ENCODE measurements at places on chromosomes 5 and 9.

DNA sequence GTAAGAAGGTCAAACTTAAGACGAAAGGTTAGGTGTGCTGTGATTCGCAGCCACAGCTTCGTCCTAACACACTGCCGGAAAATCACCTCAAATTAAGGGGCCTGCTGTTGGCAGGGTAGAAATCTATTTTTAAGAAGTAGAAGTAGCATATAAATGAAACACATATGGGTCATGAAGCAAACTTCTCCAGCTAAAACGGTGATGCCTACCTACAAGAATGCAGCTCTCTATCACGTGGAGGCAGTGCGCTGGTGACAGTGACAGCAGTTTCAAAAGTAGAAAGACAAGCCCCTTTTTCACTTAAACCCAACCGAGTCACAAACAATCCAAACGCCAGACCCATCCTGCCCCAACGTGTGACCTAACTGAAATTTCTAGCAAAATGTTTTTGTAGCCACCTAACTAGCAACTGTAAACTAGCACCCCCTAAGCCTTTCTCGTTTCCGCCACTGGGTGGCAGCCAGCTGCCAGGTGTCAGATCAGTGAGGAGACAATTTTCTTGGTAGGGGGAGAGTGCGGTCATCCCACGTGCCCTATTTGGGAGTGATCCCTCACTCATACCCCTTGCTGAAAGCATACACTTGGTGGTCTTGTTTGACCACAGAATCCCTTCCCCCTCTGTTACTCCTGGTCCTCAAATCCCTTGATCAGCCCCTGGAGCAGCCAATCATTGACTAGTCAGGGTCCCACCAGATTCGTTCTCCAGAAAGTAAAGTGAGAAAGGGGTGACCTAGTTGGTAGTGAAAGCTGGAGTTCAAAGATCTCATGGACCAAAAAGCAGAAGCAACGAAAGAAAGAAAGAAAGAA, 71.8 kb upstream of the MAMDC2 start:
- no peak overlapping the region for H3K27ac ChIP-seq
- H3K36me3 ChIP-seq = no peaks in the 10 kb centered on the region
- no peaks in the 10 kb centered on the region for H3K4me1 ChIP-seq
- ATAC-seq = peak; percentile 78
- H3K4me3 ChIP-seq = no peak overlapping the region

DNA sequence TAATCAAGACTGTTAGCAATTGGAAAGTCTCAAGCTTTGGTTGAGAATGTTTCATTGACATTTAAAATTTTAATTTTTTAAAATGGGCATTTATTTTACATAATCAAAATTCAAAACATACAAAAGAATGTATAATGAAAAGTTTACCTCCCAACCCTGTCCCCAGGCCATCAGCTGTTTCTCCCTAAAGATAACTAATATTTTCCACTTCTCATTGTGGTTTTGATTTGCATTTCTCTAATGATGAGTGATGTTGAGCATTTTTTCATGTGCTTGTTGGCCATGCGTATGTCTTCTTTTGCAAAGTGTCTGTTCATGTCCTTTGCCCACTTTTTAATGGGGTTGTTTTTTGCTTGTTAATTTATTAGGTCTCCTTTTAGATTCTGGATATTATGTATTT, 11.4 kb upstream of the MACIR start:
- no peak for ATAC-seq
- H3K4me3 ChIP-seq = no peak overlapping the region
- no peak overlapping the region for H3K27ac ChIP-seq
- H3K27me3 ChIP-seq = no peaks in the 10 kb centered on the region

- peak overlapping the region; percentile 19 for H3K4me3 ChIP-seq
- no peak for ATAC-seq
- H3K4me1 ChIP-seq = no peaks in the 10 kb centered on the region
- H3K27ac ChIP-seq = peak overlapping the region; percentile 41
- peaks cover 10% of the 10 kb centered on the region for H3K27me3 ChIP-seq
Measured at GRCh38 chr9:216866-217265, 2.2 kb downstream of the DOCK8 start.

GRCh38 chr9:92527832-92528521, 7.8 kb downstream of the ECM2 start:
- no peaks in the 10 kb centered on the region for H3K27me3 ChIP-seq
- no peak overlapping the region for H3K27ac ChIP-seq
- no peaks in the 10 kb centered on the region for H3K4me1 ChIP-seq
- H3K4me3 ChIP-seq = no peak overlapping the region

GRCh38 chr9:114141553-114142402, 13.6 kb upstream of the COL27A1 start:
- peaks cover 21% of the 10 kb centered on the region for H3K27me3 ChIP-seq
- no peak for ATAC-seq

DNA sequence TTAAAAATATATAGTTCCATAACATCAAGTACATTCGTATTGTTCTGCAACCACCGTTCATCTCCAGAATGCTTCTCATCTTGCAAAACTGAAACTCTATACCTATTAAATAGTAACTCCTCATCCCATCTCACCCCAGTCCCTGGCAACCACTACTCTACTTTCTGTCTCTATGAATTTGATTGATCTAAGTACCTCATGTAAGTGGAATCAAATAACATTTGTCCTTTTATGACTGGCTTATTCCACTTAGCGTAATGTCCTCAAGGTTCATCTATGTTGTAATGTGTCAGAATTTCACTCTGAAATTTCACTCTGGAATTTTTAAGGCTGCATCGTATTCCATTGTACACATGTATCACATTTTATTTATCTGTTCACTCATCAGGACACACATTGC, 132.1 kb upstream of the RUSC2 start:
- H3K27me3 ChIP-seq = no peaks in the 10 kb centered on the region
- H3K4me3 ChIP-seq = no peak overlapping the region
- H3K4me1 ChIP-seq = no peaks in the 10 kb centered on the region

- no peak overlapping the region for H3K27ac ChIP-seq
- peaks cover 29% of the 10 kb centered on the region for H3K4me1 ChIP-seq
- peaks cover 7% of the 10 kb centered on the region for H3K36me3 ChIP-seq
Measured at GRCh38 chr5:139399501-139400121, 4.3 kb downstream of the SPATA24 start.

- no peak overlapping the region for H3K4me3 ChIP-seq
- no peaks in the 10 kb centered on the region for H3K36me3 ChIP-seq
- no peak for ATAC-seq
- peaks cover 30% of the 10 kb centered on the region for H3K4me1 ChIP-seq
Measured at GRCh38 chr9:110995420-110996340, 42.6 kb downstream of the LPAR1 start.

- H3K4me1 ChIP-seq = peaks cover 22% of the 10 kb centered on the region
- no peaks in the 10 kb centered on the region for H3K27me3 ChIP-seq
- no peaks in the 10 kb centered on the region for H3K36me3 ChIP-seq
Measured at GRCh38 chr5:143243103-143243502, 160.4 kb downstream of the NR3C1 start.

DNA sequence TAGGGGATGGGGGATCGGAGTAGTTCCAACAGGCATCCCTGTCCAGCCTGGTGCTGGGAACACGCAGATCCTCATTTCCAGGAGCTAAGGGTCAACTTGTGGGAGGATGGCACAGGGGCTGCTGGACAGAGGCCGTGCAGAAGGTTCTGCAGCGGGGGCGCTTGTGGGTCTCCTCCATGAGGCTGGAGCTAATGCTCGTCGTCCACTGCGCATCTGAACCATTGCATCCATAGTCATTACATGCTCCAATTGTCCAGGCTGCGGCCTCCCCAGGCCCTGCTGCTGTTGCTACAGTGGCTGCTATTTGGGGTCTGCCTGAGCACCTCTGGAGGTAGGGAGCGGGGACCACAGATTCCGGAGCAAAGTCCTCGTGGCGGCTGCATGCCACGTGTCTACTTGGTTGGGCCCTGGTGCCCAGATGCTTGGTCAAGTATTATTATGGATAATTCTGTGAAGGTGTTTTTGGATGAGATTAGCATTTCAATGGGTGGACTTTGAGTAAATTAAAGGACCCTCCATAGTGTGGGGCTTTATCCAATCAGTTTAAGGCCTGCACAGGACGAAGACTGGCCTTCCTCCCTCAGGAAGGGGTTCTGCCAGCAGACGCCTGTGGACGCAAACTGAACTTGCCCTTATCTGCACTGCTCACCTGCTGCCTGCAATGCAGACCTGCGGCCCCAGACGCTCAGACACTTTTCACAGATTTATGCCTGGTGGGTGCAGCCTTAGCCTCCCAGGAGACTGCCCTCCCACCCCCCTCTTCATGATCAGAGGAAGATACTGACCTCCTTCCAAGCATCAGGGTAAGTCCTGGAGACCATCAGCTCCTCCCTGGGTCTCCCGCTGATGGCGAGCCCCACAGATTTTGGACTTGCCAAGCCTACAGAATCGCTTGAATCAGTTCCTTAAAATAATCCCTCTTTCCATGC, 127.5 kb upstream of the IRX4 start:
- H3K27ac ChIP-seq = no peak overlapping the region
- peaks cover 26% of the 10 kb centered on the region for H3K27me3 ChIP-seq
- H3K4me3 ChIP-seq = no peak overlapping the region
- H3K36me3 ChIP-seq = no peaks in the 10 kb centered on the region

DNA sequence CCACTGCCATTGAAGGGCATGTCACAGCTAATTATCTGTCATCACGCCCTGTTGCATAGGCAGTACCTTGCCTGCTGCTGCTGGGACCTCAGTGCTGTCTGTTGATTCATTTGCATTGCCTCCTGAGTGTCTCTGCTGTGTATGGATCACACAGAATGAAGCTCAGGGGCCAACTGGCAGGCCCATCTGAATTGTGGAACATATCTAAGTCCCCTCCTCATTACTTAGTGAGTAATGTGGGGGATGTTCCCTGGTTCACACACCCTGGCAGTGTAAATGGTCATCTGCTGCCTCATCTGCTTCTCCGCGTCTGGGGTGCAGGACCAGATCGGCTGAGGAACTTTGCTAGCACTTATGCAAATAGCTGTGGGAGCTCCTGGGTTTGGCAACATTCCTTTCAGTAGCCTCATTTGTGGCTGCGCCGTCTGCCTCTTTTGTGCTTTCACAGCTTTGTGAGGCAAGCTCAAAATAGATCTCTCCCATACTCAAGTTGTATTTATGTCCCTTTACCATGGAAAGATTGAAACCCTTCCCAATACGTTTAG, 25.4 kb downstream of the TYRP1 start:
- H3K36me3 ChIP-seq = no peaks in the 10 kb centered on the region
- H3K4me3 ChIP-seq = no peak overlapping the region
- H3K4me1 ChIP-seq = peaks cover 2% of the 10 kb centered on the region
- H3K27me3 ChIP-seq = no peaks in the 10 kb centered on the region
- no peak overlapping the region for H3K27ac ChIP-seq
- no peak for ATAC-seq

Measured in gastroesophageal sphincter (tissue), 4 donors.